Uterine smooth muscle cell (primary cell): ENCODE measurements at places on chromosomes 6 and 20. TPM values are rescaled to one million over a fixed set of nuclear protein-coding genes. Genes with fewer than 3 reads are reported as not detected.

NUDT3 gene
- total RNA-seq: 13.6 and 17.4 TPM in 2 replicates

ANGPT4 gene
- total RNA-seq: not detected in 2 replicates

ERVFRD-1 gene
- under 0.01 and 0.12 TPM in 2 replicates for total RNA-seq

LKAAEAR1 gene
- total RNA-seq: not detected in 2 replicates

SLC22A16 gene
- total RNA-seq: 0.11 TPM in 1 of 2 replicates, not detected in the other

SLC17A1 gene
- total RNA-seq: not detected in 2 replicates

ALDH8A1 gene
- total RNA-seq: not detected in 2 replicates

MUC22 gene
- total RNA-seq: not detected in 2 replicates

MDN1 gene
- total RNA-seq: 25.9 and 32.5 TPM in 2 replicates

EPPIN gene
- total RNA-seq: not detected in 2 replicates

TEAD3 gene
- 12.5 and 14.2 TPM in 2 replicates for total RNA-seq

ZSCAN23 gene
- 6.2 and 6.3 TPM in 2 replicates for total RNA-seq

ADTRP gene
- 6.4 and 6.9 TPM in 2 replicates for total RNA-seq

SLCO4A1 gene
- total RNA-seq: 2.0 and 4.8 TPM in 2 replicates

PPP1R3G gene
- 2.8 and 2.9 TPM in 2 replicates for total RNA-seq

MOCS1 gene
- total RNA-seq: 9.8 and 11.9 TPM in 2 replicates

TREML2 gene
- not detected in 2 replicates for total RNA-seq

CDKAL1 gene
- total RNA-seq: 17.4 and 23.1 TPM in 2 replicates

TMEM74B gene
- 0.11 TPM in 1 of 2 replicates, not detected in the other for total RNA-seq

PERP gene
- total RNA-seq: 22.5 and 29.4 TPM in 2 replicates

PGM3 gene
- 154 and 156 TPM in 2 replicates for total RNA-seq

SAMD3 gene
- 12.4 and 14.4 TPM in 2 replicates for total RNA-seq

BNIP5 gene
- total RNA-seq: not detected in 2 replicates

NKAPL gene
- total RNA-seq: 1.00 and 1.9 TPM in 2 replicates

CEP162 gene
- total RNA-seq: 11.0 and 11.5 TPM in 2 replicates

LY6G6D gene
- not detected in 2 replicates for total RNA-seq

PTCRA gene
- total RNA-seq: not detected in 2 replicates

POU3F2 gene
- under 0.01 TPM in 1 of 2 replicates, not detected in the other for total RNA-seq

GABBR1 gene
- total RNA-seq: 11.8 and 16.9 TPM in 2 replicates

CDSN gene
- not detected in 2 replicates for total RNA-seq

PRR18 gene
- total RNA-seq: 0.12 TPM in 1 of 2 replicates, not detected in the other

EPB41L1 gene
- 16.4 and 24.7 TPM in 2 replicates for total RNA-seq

CLDN20 gene
- not detected in 2 replicates for total RNA-seq

C2 gene
- total RNA-seq: 0.77 and 2.0 TPM in 2 replicates

ESR1 gene
- 8.2 and 15.1 TPM in 2 replicates for total RNA-seq

RSPO3 gene
- total RNA-seq: 2.6 and 3.7 TPM in 2 replicates

LGSN gene
- not detected in 2 replicates for total RNA-seq

MLIP gene
- total RNA-seq: not detected in 2 replicates

FILIP1 gene
- 0.62 and 1.4 TPM in 2 replicates for total RNA-seq

TRIM10 gene
- total RNA-seq: 0.12 TPM in 1 of 2 replicates, not detected in the other

ADGRB3 gene
- total RNA-seq: under 0.01 and 0.11 TPM in 2 replicates

SEMG1 gene
- not detected in 2 replicates for total RNA-seq

BPIFB1 gene
- total RNA-seq: not detected in 2 replicates

GABRR1 gene
- total RNA-seq: not detected in 2 replicates
